Activated CD4-positive, alpha-beta T cell treated with anti-CD3 and anti-CD28 coated beads, Interleukin-2, amount 10 ng/mL, durations not matched to agents 7 days and 5 days (primary cell): ENCODE measurements at places on chromosomes 11 and 22. TPM values are rescaled to one million over a fixed set of nuclear protein-coding genes. Genes with fewer than 3 reads are reported as not detected.

DNA sequence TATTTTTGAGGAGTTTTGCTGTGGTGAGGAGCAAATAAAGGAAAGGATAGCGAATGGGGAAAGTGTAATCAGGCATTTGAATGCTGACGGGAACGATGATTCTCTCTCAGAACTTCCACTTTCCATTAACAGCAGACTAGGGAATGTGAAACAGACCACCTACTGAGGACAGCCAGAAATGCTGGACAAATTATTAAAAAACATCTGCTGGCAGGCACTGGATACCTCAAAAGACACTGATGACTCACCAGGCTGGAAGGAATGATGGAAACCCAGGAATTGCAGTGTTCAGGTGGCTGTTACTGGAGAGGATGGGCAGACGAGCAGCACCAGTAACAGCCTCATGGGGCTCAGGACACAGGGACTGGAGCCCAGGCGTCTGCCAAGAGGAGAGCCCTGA is 33.4 kb downstream of the PLA2G6 start:
- no peak overlapping the region for H3K4me3 ChIP-seq
- H3K27me3 ChIP-seq: no peaks in the 10 kb centered on the region
- no peak for DNase-seq
- peaks cover 23% of the 10 kb centered on the region for H3K4me1 ChIP-seq
- no peak overlapping the region for H3K27ac ChIP-seq
- peaks cover 8% of the 10 kb centered on the region for H3K36me3 ChIP-seq

GRCh38 chr22:49502126-49502826 is 325.4 kb downstream of the BRD1 start:
- H3K27ac ChIP-seq: no peak overlapping the region
- H3K4me3 ChIP-seq: no peak overlapping the region
- no peaks in the 10 kb centered on the region for H3K27me3 ChIP-seq
- peak; percentile 16 for DNase-seq

DNA sequence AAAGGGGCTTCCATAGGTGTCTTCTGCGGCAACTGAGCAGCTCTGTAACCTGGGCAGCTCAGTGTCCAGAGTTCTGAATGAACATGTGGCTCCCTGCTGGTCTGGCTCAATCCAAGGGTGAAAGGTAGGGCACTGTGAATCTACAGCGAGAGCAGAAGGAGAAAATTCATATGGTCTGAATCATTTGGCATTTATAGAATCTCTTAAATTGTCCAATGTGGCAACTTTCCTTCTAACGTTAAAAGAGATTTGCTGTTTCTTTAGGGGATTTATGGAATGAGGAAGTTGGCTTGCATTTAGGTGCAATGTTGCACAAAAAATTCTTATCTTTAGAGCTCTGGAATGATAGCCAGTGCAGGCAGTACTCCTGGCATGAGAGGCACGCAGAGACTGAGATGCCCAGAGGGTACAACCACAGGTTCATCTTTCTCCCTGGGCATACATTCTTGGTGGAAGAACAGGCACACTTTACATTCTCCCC is 17.0 kb downstream of the ATXN10 start:
- peaks cover 16% of the 10 kb centered on the region for H3K4me1 ChIP-seq
- peaks cover 16% of the 10 kb centered on the region for H3K36me3 ChIP-seq
- no peaks in the 10 kb centered on the region for H3K27me3 ChIP-seq
- DNase-seq: no peak
- no peak overlapping the region for H3K4me3 ChIP-seq

C11orf91 gene
- 0.25 TPM for total RNA-seq

MRGPRF gene
- total RNA-seq: not detected

DNA sequence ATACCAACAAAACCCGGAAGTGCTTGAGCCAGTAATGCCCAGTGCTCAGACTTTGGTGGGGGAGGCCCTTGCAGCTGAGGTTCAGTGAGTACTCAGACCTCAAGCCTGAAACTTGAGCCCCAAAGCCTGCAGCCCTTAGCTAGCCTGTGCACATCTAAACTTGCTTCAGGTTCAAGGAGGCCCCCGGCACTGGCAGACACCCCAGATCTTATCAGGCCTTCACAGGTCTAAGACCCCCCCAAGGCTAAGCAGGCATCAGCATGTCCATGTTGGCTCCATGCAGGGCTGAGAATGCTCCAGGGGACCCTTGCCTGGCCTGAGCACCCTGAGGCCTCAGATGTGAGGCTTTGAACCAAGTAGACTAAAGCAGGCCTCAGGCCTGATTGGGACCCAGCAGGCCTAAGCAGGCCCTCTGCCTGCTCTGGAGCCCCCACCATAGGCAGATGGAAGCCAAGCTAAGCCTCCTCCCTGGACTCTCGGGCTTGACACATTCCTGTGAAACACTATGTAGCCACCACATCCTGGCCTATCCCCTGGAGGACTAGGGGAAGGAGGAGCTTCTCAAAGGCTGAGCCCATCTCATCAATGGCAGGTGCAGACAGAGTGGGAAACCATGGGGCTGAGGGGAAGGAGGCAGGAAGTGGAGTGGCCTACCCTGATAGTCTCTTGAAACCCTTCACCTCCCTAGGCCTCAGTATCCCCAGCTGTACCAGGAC is 1.2 kb upstream of the CASTOR1 start:
- DNase-seq: no peak
- peak overlapping the region; percentile 86 for H3K27ac ChIP-seq
- peaks cover 52% of the 10 kb centered on the region for H3K4me1 ChIP-seq
- peaks cover 26% of the 10 kb centered on the region for H3K36me3 ChIP-seq
- no peaks in the 10 kb centered on the region for H3K27me3 ChIP-seq
- peak overlapping the region; percentile 80 for H3K4me3 ChIP-seq

DNA sequence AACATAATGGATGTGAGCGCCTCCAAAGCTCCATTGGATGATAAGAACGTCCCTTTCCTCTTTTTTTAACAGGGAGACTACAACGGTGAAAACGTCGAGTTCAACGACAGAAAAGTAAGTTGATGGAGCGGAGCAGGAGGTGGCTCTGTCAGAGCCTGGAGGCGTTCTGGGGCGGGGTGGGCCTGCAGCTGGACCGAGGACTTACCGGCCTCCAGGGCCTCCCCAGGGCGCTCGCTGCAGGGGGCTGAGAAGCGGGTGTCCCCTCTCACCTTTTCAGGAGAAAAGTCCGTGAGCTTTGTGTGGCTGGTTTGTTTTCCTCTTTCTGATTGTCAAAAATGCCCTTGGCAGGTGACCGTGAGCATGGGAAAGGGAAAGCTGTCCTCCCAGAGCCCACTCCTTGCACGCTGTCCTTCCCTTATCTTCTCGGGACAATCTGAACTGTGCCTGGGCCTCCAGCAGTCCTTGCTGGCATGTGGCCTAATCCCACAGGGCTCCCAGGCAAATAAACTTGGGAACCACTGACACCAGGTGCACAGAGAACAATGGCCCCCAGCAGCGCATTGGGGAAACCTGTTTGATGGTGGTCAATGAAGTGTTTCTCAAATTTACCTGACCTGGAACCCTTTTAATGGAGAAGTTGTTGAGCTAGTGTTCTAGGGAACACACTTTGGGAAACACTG is 38.4 kb downstream of the ANO1 start:
- no peaks in the 10 kb centered on the region for H3K27me3 ChIP-seq
- no peak overlapping the region for H3K4me3 ChIP-seq
- DNase-seq: no peak
- H3K27ac ChIP-seq: no peak overlapping the region

GRCh38 chr11:96288915-96289314 is 54.1 kb downstream of the MAML2 start:
- no peak overlapping the region for H3K27ac ChIP-seq
- H3K27me3 ChIP-seq: no peaks in the 10 kb centered on the region
- DNase-seq: no peak

DNA sequence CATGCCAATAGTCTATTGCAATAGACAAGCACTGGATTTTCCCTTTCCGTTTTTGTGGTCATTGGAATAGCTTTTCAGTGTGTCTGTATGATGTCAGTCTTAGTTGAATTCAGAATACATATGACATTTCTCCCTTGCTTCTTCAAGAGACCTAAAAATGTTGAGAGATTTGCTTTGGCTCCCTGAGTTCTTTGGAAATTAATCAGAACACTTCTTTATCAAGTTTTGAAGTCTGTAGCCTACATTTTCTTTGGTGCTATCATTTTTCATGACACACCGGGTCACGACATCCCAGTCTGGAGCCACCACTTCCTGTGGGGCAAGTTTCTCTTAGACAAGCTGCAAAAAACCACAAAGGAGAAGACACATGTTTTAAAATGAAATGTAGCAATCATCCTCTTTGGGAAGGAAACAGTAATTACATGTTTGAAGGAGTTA is 847.1 kb downstream of the OPCML start:
- H3K27ac ChIP-seq: no peak overlapping the region
- H3K4me1 ChIP-seq: peaks cover 12% of the 10 kb centered on the region
- H3K4me3 ChIP-seq: no peak overlapping the region
- H3K27me3 ChIP-seq: no peaks in the 10 kb centered on the region
- no peaks in the 10 kb centered on the region for H3K36me3 ChIP-seq
- DNase-seq: no peak
